Activated gamma-delta T cell (primary cell): ENCODE measurements at places on chromosomes 5 and 9.

DNA sequence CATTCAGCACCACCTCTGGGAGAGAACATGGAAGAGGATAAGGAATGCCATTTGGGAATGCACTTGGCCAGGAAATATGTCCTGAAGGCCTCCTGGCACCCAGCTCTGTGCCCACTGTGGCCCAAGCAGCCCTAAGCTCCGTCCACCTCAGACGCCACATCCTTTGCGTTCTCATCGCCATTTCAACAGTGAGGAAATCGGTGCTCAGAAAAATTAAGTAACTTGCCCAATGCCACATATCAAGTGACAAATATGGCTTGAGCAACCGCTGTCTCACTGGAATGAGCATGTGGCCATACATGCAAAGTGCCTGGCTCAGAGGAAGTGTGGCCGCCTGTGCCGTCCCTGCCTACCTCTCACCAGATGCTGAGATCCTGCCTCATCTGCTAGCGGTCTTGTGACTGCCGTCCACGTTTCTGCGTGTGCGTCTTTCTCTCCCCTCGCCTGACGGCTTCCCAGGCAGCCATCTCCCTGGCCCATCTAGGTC, 984 bp upstream of the DOK3 start:
- DNase-seq: no peak

- DNase-seq: no peak
These were observed 9.4 kb upstream of the ANGPTL2 start for GRCh38 chr9:127131871-127132270.

DNA sequence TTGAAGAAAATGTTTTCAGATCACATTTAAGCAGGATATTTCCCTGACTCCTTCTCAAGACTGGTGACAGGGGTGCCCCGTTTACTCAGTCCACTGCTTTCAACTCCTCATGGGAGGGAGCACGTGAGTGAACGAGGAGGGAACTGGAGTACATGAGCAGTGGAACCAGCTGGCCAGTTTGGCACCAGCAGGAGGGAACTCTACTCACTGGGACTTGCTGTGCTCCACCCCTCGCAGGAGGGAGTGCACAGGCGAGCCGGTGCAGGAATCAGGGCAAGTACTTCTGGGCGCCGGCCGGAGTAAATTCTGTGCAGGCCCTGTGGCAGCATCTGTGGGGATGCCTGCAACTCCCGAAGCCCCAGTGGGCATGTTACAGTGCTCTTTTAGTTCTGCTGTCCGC, 1941.1 kb upstream of the C9orf72 start:
- DNase-seq: no peak

DNA sequence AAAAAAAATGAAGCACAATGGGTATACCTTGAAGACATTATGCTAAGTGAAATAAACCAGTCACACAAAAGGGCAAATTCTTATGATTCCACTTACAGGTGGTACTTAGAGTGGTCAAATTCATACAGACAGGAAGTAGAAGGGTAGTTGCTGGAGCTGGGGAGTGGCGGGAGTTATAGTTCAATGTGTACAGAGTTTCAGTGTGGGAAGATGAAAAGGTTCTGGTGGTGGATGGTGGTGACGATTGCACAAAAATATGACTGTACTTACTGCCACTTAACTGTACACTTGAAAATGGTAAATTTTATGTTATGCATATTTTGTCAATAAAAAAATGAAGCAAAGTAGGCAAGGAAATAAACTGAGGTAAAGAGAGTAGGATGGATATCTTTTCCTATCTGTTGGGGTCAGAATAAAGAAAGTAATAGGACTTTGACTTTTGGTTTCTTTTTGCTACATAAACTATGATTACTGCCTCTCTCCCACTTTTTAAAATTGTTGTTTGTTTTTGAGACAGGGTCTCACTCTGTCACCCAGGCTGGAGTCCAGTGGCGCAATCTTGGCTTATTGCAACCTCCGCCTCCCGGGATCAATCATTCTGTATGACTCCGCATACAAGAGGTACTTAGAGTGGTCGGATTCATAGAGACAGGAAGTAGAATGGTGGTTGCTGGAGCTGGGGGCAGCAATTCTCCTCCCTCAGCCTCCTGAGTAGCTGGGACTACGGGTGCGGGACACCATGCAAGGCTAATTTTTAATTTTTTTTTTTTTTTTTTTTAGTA, 4.0 kb upstream of the PSAT1 start:
- DNase-seq: no peak

DNA sequence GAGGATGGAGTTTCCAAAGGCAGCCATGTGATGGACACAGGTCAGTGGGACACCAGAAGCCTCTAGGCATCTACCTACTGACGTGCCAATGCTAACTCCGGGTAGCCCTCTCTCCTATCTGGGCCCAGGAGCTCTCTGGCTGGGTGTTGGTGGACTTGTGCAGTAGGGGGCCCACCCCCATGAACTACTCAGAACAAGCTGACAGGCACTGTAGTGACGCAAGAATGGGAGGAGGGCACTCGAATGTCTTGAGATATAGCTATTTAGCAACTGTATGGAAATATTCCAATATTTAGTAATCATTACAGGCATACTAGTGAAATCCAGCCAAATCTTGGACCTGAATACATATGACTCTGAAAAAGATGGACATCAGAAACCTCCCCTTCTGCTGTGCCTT, 5.7 kb upstream of the DOCK2 start:
- no peak for DNase-seq

GRCh38 chr9:28688172-28688571, 1114.9 kb upstream of the C9orf72 start:
- no peak for DNase-seq

DNA sequence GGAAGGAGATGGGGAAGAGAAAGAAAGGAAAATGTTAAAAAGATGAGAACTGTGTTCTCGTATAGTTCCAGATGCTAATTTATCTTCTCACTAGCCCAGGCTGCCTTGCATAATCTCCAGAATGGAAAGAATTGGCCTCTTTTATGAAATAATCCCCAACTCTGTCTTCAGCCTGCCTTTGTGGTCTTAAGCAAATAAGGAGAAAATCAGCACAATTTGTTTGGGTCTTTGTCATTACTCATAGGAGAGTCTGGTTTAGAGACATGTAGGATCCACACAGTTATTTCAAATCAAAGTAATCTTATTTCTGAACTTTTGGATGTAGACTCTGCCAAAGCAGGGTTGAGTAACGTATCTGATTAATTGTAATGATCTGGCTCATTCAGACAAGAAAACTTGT, 50.7 kb upstream of the CAMK4 start:
- no peak for DNase-seq

GRCh38 chr5:172953776-172954675, 5.2 kb upstream of the RPL26L1 start:
- DNase-seq: no peak

DNA sequence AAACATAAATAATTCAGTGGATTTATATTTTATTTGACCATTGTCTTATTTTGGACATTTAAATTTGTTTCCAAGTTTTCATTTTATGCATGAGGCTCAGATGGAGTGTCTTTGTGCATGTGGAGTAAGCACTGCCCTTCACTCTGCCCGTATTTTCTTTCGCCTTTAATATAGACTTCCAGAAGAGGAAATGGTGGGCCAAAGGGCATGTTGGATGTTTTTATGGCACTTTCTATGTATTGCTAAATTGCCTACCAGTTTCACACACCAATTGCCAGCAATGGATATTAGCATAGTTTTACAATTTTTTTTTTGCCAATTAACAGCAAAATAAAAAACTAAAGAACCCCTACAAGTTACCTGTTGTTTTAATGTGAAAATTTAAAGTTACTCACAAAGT, 38.4 kb downstream of the ZSWIM6 start:
- no peak for DNase-seq

GRCh38 chr5:123700624-123701287, 188.8 kb downstream of the CSNK1G3 start:
- DNase-seq: no peak

GRCh38 chr5:90022002-90022710, 387.4 kb downstream of the CETN3 start:
- DNase-seq: no peak

DNA sequence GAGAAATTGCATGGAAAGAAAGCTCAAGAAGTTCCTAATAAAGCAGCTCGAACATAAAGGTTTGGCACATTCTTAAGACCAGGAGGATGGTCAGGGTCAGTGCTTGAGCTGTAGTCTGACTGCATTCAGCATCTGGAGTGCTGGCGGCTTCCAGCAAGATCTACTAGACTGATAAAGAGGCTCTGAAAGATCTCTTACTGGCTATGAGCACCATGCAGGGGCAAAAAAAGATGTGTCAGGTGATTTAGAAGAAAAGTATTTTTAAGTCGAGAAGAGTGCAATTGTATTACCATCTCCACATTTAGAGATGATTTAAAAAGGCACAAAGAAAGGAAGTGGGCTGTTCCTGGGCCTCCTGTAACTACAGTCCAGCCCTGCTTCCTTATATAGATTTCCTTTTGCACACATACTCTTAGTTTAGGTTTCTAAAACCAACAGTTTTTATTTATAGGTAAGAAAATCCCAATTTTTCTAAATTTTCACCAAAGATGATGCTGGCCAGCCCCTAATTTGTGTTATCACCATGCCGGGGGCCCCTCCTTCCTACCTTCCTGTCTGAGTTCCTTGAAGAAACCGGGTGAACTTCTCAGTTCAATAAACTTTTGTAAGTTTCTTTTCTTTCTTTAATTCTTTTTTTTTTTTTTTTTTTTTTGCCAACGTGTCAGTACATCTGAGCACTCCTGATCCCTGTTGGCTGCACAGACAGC, 65.9 kb upstream of the PLPP1 start:
- DNase-seq: no peak

GRCh38 chr9:34576597-34577399, 12.7 kb downstream of the CNTFR start:
- no peak for DNase-seq

DNA sequence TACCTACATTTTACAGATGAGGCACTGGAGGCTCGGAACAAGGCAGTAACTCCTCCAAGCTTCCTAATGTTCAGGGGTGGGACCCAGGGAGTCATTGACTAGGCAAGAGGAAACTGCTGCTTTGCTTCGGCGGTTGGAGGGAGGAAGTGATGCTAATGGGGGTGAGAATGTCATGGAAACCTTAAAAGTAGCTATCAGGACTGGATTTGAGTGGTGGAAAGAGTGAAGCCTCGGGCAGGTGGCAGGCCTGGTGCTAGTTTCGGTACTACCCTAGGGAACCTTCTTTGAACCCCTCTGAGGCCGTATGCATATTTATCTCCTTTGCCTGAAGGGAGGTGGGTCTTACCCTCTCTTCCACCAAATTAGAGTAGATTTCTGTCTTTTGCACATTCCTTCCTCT, 1.6 kb downstream of the BSPRY start:
- no peak for DNase-seq

GRCh38 chr9:89358376-89358916, 40.1 kb downstream of the SECISBP2 start:
- DNase-seq: no peak

- DNase-seq: no peak
These were observed 216.8 kb upstream of the PIK3R1 start for GRCh38 chr5:67998709-67999261.

DNA sequence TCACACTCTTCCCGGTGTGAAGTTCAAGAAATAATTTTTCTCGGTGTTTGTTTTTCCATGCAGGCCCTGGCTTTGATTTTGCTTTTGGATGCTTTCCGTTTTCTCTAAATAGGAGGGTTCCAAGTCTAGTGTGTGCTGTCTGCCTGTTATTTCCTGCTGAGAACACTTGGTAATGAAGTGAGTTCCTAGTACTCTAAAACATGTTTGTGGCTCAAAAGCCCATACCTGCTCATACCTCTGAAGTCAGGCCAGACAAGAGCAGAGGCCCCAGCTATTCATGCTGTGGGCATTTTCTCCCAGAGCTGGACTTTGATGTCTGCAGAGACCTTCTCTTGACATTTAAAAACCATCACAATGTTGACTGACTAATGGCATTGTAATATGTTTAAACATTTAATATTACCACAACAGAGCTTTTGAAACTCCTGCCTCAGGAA, 211.2 kb downstream of the GOLPH3 start:
- no peak for DNase-seq

- no peak for DNase-seq
These were observed 112.5 kb upstream of the LARP1 start for GRCh38 chr5:154642499-154643245.

GRCh38 chr9:93899609-93900435, 55.3 kb downstream of the BARX1 start:
- DNase-seq: no peak

DNA sequence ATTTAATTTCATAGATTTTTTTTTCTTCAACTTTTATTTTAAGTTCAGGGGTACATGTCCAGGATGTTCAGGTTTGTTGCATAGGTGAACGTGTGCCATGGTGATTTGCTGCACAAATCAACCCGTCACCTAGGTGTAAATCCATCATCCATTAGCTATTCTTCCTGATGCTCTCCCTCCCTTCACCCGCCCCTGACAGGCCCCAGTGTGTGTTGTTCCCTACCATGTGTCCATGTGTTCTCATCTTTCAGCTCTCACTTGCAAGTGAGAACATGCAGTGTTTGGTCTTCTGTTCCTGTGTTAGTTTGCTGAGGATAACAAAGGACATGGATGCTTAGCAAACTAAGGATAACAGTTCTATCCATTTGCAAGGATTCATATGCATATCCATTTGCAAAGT, 209.1 kb upstream of the ADCY2 start:
- DNase-seq: no peak

- DNase-seq: no peak
These were observed 3.5 kb upstream of the C5 start for GRCh38 chr9:121053544-121053943.

- DNase-seq: no peak
These were observed 54.6 kb upstream of the ABL1 start for GRCh38 chr9:130780415-130780814.

DNA sequence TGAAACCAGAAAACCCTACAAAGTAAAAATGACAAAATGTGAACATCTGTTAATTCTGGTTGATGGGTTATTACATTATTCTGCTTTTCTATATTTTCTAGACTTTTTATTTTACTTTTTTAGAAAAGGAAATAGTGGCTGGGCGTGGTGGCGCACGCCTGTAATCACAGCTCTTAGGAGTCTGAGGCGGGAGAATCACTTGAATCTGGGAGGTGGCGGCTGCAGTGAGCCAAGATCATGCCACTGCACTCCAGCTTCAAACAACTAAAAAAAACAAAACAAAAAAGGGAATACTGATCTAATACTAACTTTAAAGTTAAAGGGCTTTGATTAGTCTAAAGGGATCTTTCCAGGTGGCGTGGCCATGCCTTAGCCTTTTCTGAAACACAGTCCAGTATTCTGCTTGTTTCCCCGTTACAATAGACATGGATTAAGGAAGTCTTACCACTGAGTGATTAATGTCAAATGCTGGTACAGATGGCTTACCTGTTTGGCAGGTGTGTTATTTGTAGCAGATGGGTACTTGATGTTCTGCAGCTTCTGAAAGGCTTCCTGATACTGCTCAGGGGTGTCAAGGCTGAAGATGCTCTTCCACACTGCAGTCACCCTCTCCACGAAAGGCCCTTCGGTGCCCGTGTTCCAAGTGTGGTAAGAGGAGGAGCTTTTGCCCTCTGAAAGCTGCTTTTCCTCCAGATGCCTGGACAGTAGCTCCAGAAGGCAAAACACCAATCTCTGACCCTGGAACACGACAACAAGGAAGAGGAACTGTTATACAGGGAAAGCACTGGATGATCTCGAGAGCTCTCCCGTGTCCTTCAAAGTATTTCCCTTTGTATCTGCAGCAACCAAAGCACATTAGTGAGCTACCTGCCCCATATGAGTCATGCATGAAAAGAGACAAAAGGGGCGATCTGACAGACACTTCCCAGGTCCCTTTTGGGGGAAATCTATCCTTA, 37.5 kb downstream of the CNOT8 start:
- DNase-seq: no peak

GRCh38 chr5:149063896-149064478, 1.1 kb upstream of the SH3TC2 start:
- DNase-seq: no peak

GRCh38 chr5:154771383-154771901, 16.3 kb downstream of the LARP1 start:
- DNase-seq: no peak
